Camera-type eye (tissue), 1 donor: ENCODE measurements at places on chromosomes 5 and 9. TPM values are rescaled to one million over a fixed set of nuclear protein-coding genes. Genes with fewer than 3 reads are reported as not detected.

The SHISAL2B gene
- total RNA-seq, result not detected

The ANKRD34B gene
- not detected for total RNA-seq

The SLC4A9 gene
- total RNA-seq, result not detected

The CDK7 gene
- total RNA-seq, result 25.2 TPM

The COL27A1 gene
- 34.6 TPM for total RNA-seq

The CATSPER3 gene
- total RNA-seq, result not detected

The CARTPT gene
- not detected for total RNA-seq

The CER1 gene
- 0.88 TPM for total RNA-seq

The SLC25A48 gene
- 3.7 TPM for total RNA-seq

The GALNT10 gene
- 29.1 TPM for total RNA-seq
